HCT116 (cell line): ENCODE measurements at places on chromosomes 6 and 20. TPM values are rescaled to one million over a fixed set of nuclear protein-coding genes. Genes with fewer than 3 reads are reported as not detected.
A peak's percentile ranks its signal among the peaks of the same experiment; 100 is the strongest.

HCK gene
- 0.17 TPM for total RNA-seq

RIPOR3 gene
- total RNA-seq = 0.22 TPM

DNA sequence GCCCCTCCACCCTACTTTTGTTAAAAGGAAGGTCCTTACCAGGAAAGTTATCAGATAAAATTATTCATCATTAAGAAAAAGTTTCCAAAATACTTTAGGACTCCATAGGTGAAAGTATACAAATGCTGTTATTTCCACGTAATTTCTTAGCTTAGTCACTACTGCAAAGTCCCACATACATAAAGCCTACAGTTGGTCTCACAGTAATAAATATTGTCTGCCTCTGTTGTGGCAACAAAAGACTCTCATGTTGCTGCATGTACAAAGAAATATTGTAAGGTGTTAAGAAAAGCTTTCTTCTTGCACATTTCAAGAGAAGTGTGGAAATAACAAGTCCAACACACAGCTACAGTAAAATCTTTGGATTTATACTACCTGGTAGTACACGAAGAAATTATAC, 102.4 kb upstream of the DST start:
- no peak for DNase-seq

GRCh38 chr20:4401601-4402000, 320.1 kb upstream of the PRND start:
- DNase-seq = no peak

- no peak for DNase-seq
Measured at GRCh38 chr20:61052776-61053442, 199.2 kb upstream of the CDH4 start.

DNA sequence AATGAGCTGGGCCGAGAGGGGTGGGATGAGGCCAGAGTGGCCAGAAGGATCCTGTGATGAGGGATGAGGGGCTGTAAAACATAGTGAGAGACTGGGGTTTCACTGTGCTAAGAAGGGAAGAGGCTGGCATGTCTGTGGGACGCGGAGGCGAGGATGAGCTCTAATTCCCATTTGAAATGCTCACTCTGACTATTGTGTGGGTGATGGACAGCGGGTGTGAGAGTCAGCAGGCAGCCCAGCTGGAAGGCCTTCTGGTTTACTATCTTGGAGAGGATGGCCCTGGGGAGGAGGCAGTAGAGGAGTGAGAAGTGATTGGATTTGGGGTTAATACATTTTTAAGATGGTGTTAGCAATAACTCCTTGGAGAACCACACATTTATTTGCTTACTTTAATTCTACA, 9.5 kb upstream of the MICA start:
- no peak for DNase-seq

DNA sequence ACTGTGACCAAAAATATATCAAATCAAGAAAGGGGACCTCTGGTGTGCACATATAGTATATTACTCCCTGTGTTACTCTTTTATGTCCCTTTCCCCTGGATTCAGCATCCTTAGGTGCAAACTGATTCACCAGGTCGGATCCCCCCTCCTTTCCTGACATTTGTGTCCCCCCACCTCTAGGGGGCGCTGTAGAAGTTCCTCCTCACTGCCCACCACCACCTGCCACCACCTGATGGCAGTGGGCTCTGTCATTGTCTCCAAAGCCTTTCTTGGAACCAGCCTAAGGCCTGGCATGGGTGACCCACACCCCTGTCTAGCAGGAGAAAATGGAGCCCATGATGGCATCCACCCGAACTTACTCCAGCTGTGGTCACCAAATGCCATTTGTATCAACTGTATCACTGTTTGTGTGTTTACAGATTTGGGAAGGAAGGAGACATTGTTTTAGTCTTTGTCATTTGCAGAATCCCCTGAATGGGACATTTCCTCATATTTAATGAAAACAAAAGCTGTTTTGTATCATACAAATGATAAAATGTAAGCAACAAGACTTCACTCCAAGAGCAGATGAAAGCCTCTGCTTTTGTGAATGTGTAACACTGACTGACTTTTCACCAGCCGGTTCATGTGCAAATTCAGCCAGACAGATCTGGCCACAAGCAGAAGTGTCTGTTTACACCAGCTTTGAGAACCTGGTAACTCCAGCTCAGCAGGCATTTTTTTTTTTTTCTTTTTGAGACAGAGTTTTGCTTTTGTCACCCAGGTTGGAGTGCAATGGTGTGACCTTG, 66.2 kb downstream of the ARMC2 start:
- peak; percentile 32 for DNase-seq

- DNase-seq = no peak
Measured at GRCh38 chr6:111565326-111566221, 40.1 kb downstream of the TRAF3IP2 start.

GRCh38 chr6:3520281-3521230, 63.7 kb upstream of the SLC22A23 start:
- no peak for DNase-seq

DNA sequence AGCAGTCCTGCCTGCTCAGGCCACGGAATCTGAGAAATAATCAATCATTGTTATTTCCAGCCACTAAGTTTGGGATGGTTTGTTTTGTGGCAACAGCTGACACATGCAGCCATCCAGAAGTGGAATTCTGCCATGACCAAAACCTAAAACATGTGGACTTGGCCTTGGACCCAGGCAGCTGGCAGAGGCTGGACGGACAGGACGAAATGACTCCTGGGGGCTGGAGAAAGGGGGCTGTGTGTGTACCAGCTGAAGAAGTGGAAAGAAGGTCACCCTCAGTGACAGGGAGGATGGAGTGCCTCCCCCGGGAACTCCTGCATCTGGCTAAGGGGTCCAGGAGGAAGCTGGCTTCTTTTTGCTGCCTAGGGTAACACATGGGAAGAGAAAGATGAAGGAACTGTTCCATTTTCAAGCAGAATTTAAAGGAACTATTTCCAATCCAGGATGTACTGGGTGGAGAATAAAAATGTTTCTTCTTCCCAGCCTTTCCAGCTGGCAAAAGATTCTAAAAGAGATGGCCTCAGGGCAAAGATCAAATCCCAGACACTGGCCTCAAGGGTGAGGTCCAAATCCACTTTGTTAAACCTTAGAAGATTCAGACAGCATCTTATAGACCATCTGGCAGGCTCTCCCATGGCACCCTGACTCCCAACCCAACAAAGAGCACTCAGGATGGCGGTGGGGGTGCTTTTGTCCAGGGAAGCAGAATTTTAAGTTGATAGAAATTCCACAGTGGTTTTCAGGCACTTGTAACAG, 14.3 kb downstream of the SERPINB6 start:
- no peak for DNase-seq

DNA sequence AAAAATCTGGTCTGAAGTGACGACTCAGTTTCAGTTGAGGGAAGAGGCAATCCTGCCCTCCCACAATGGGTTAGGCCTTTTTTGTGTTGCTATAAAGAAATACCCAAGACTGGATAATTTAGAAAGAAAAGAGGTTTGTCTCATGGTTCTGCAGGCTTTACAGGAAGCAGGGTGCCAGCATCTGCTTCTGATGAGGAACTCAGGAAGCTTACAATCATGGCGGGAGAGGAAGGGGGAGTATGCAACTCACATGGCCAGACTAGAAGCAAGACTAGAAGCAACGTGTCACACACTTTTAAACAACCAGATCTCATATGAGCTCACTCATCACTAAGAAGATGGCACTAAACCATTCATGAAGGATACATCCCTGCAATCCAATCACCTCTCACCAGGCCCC, 529.3 kb downstream of the KIF16B start:
- DNase-seq = no peak

- no peak for DNase-seq
Measured at GRCh38 chr6:108441141-108441540, 119.6 kb upstream of the FOXO3 start.

GRCh38 chr20:43844778-43845614, 69.7 kb upstream of the TOX2 start:
- peak; percentile 74 for DNase-seq
